ENCODE measurements at places on chromosomes 7 and 10. TPM values are rescaled to one million over a fixed set of nuclear protein-coding genes. Genes with fewer than 3 reads are reported as not detected.

- DNase-seq = no peak
- no peak overlapping the region for H3K4me3 ChIP-seq
- H3K27me3 ChIP-seq = no peaks in the 10 kb centered on the region
- H3K4me1 ChIP-seq = no peaks in the 10 kb centered on the region
- no peak overlapping the region for H3K27ac ChIP-seq
- H3K36me3 ChIP-seq = no peaks in the 10 kb centered on the region
Measured at GRCh38 chr10:22599636-22600228, 114.6 kb downstream of the PIP4K2A start.

DNA sequence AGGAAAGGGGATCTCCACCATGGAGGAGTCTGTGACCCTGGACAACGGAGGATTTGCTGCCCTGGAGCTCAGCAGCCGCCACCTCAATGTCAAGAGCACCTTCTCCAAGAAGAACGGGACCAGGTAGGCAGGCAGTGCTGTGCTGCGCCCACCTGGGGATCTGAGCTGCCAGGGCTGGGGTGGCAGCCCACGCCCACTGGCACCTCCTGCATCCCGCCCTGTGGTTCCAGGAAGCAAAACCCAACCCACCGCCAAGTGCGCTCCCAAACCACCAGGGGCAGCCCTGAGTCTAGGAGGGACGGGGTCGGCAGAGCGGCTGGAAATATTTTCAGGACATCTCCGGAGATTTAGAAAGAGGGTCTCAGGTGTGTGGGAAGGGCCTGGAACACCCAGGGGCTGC is 440.3 kb upstream of the FOXK1 start:
- H3K4me1 ChIP-seq = no peaks in the 10 kb centered on the region
- no peaks in the 10 kb centered on the region for H3K27me3 ChIP-seq
- DNase-seq = no peak
- H3K4me3 ChIP-seq = no peak overlapping the region

Gene WDFY4
- total RNA-seq = 2.3 TPM

Gene TACC2
- total RNA-seq = 99.4 TPM

Gene SPDYE6
- total RNA-seq = not detected

Gene SH3PXD2A
- 30.5 TPM for total RNA-seq

GRCh38 chr7:106523482-106523881 is 137.5 kb downstream of the CCDC71L start:
- no peaks in the 10 kb centered on the region for H3K4me1 ChIP-seq
- H3K4me3 ChIP-seq = no peak overlapping the region
- H3K36me3 ChIP-seq = no peaks in the 10 kb centered on the region
- DNase-seq = no peak
- H3K27ac ChIP-seq = no peak overlapping the region

- DNase-seq = peak; percentile 78
- H3K4me1 ChIP-seq = peaks cover 63% of the 10 kb centered on the region
- no peaks in the 10 kb centered on the region for H3K27me3 ChIP-seq
- peak overlapping the region; percentile 36 for H3K27ac ChIP-seq
- no peaks in the 10 kb centered on the region for H3K36me3 ChIP-seq
Measured at GRCh38 chr10:128852449-128852848, 614.6 kb upstream of the MGMT start.

DNA sequence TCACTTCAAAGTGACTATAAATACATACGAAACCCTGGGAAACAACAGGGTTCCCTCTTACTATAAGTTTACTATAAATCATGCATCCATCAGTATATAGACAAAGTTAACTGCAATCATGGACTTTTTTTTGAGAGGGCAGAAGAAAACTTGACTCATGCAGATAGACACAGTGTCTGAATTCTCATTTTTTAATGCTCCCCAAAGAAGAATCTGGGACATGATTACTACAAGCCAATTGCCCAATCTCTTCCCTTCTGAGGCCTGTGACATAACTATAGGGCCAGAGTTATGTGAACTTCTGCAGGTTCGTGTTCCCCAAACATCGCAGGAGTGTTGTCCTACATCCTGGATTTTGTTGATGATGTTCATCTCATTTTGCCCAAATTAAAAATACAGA is 376.5 kb downstream of the KCNMA1 start:
- peaks cover 19% of the 10 kb centered on the region for H3K4me1 ChIP-seq
- no peaks in the 10 kb centered on the region for H3K36me3 ChIP-seq
- no peaks in the 10 kb centered on the region for H3K27me3 ChIP-seq
- DNase-seq = no peak
- no peak overlapping the region for H3K4me3 ChIP-seq
- no peak overlapping the region for H3K27ac ChIP-seq

- no peaks in the 10 kb centered on the region for H3K27me3 ChIP-seq
- H3K36me3 ChIP-seq = peaks cover 6% of the 10 kb centered on the region
- peaks cover 97% of the 10 kb centered on the region for H3K4me1 ChIP-seq
- H3K4me3 ChIP-seq = peak overlapping the region; percentile 5
Measured at GRCh38 chr10:69335063-69335587, 56.8 kb downstream of the HK1 start.

Gene SFTPA1
- 7.1 TPM for total RNA-seq

DNA sequence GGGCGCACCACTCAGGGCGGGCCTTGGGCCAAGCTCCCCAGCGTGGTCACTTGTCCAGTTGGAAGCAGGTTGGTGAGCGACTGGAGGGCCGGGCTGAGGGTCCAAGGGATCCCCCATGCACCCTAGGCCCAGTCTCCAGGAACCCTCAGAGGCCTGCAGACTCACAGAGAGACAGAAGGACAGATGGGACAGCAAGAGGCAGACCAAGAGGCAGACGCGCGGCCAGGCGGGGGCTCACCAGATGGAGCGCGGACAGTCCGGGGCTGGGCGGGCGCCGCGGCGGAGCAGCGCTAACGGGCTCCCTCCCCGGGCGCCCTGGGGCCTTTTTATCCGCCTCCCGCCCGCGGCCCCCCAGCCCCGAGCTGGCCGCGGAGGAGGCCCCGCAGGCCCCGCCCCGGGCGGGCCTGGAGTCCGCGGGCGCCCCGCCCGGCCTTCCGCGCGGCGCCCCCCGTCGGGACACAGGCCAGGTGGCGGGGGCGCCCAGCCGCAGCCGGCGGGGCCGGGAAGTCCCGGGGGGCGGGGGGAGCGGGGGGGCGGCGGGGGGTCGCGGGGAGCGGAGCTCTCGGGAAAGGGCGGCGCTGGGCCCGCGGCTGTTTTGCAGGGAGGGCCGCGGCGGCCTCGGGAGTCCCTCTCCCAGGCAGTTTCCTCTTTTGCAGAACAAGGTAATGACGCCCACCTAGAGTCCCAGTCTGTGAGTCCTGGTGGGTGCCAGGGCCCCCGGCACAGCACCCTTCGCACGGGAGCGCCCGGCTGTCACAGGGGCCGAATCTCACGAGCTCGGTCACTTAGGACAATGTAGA is at the start of gene LOXL4:
Gene LOXL4 (minus strand): TSS at position 301 of the 800 bp plus-strand sequence. CDS start 5,175 bp downstream, outside the sequence.
- DNase-seq = no peak
- H3K4me1 ChIP-seq = peaks cover 22% of the 10 kb centered on the region
- peak within 1 kb of the TSS; percentile 62 for H3K4me3 ChIP-seq
- H3K27ac ChIP-seq = peak within 1 kb of the TSS; percentile 89
- no peaks in the 10 kb centered on the region for H3K27me3 ChIP-seq

Gene GSTO2
- 0.99 TPM for total RNA-seq

- peaks cover 27% of the 10 kb centered on the region for H3K36me3 ChIP-seq
- no peaks in the 10 kb centered on the region for H3K4me1 ChIP-seq
- no peak for DNase-seq
- no peak overlapping the region for H3K4me3 ChIP-seq
- H3K27me3 ChIP-seq = no peaks in the 10 kb centered on the region
Measured at GRCh38 chr10:127374901-127375300, 174.2 kb upstream of the NPS start.

Gene OR2A5
- not detected for total RNA-seq

DNA sequence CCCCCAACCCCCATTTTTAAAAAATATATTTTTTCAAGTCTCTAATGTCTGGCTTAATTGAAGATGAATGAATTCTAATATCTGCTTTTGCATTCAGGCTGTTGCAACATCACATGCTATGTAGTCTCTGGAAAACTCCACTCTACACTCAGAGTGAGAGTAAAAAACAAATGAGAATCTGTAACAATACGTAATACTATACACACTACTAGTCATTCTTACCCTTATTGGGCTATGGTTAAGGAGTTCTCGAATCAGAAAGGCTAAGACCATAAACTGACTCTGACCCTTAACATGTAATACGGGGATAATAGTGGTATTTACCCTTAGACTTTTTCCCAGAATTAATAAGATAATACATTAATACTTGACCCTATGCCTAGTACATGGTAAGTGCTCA is 42.9 kb upstream of the TMEM168 start:
- peaks cover 30% of the 10 kb centered on the region for H3K36me3 ChIP-seq
- H3K27me3 ChIP-seq = no peaks in the 10 kb centered on the region
- DNase-seq = no peak
- H3K4me3 ChIP-seq = no peak overlapping the region
- no peak overlapping the region for H3K27ac ChIP-seq
- H3K4me1 ChIP-seq = no peaks in the 10 kb centered on the region

DNA sequence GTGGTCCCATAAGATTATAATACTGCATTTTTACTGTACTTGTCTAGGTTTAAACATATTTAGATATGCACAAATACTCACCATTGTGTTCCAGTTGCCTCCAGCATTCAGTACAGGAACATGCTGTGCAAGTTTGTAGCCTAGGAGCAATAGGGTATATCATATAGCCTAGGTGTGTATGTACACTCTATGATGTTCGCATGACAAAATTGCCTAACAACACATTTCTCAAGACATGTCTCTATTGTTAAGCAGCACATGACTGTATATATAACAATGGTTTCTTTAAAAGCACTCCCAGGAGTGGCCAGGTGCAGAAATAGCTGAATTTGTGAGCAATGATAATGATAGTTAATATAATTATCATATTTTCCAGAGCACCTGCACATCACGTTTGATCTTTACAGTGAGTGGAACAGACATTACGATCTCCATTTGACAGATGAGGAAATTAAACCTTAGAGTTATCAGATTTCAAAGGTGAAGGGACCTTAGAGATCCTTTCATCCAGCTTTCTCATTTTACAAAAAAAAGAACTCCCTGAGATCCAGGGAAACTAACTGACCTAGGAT is 99.2 kb upstream of the PDCD4 start:
- H3K4me1 ChIP-seq = peaks cover 9% of the 10 kb centered on the region
- H3K27me3 ChIP-seq = no peaks in the 10 kb centered on the region
- no peak overlapping the region for H3K4me3 ChIP-seq

DNA sequence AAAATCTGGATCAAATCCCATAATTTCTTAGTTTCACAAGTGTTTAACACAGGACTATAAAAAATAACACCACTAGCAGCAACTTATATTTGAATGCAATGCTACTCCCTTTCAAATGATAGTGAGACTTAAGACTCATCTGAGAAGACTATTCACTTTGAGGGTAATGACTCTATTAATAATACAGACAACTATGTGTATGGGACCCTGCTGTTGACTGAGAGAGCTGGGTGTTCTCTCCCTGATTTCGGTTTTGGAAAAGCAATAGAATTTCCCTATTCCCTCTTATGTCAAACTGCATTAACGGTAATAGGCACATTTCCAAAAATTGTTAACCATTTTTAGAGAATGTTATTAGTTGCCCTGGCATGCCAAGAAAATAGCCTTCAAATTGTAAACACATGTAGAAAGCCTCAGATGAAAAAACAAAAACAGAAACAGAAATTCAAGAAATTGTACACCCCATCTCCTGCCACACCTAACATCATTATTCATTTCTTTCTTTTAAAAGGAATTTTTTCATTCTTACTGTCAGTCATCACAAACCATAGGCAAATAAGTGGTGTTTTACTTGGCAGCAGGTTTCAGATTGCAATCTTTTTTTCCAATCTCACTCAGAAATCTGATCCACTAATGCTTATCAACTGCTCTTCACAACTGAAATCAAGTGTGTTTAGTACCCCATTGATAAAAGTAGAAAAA is 153.7 kb downstream of the TFPI2 start:
- no peaks in the 10 kb centered on the region for H3K4me1 ChIP-seq
- H3K36me3 ChIP-seq = no peaks in the 10 kb centered on the region
- no peak for DNase-seq
- H3K27ac ChIP-seq = no peak overlapping the region

Gene SUN3
- not detected for total RNA-seq

DNA sequence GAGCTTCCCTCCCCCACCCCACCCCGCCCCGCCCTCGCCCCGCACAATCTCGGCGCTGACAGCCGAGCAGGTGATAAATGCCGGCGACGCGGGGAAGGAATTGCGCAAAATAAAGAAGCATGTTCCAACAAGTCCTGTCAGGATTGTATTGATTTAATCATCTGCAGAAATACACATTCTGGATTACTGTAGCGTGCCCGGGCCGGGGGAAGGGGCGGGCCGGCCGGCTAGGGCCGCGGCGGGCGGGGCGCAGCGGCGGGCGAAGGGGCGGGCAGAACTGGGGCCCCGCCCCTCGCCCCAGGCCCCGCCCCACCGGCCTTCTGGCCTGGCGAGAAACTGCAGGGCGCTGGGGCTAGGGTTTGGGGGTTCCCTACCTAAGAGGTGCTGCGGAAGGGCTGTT is 88.9 kb upstream of the PAX2 start:
- no peaks in the 10 kb centered on the region for H3K36me3 ChIP-seq
- H3K4me3 ChIP-seq = peak overlapping the region; percentile 27
- H3K27ac ChIP-seq = no peak overlapping the region
- peaks cover 42% of the 10 kb centered on the region for H3K4me1 ChIP-seq

- no peaks in the 10 kb centered on the region for H3K4me1 ChIP-seq
- no peak overlapping the region for H3K4me3 ChIP-seq
- no peak overlapping the region for H3K27ac ChIP-seq
- H3K27me3 ChIP-seq = no peaks in the 10 kb centered on the region
Measured at GRCh38 chr7:3117488-3118231, 74.0 kb upstream of the CARD11 start.

- no peak overlapping the region for H3K4me3 ChIP-seq
- H3K4me1 ChIP-seq = no peaks in the 10 kb centered on the region
- H3K36me3 ChIP-seq = no peaks in the 10 kb centered on the region
- H3K27ac ChIP-seq = no peak overlapping the region
- DNase-seq = no peak
Measured at GRCh38 chr7:47202146-47202783, 379.6 kb downstream of the TNS3 start.

GRCh38 chr10:87845624-87845998 is 17.7 kb downstream of the KLLN start:
- H3K27ac ChIP-seq = no peak overlapping the region
- H3K27me3 ChIP-seq = no peaks in the 10 kb centered on the region
- H3K36me3 ChIP-seq = no peaks in the 10 kb centered on the region

DNA sequence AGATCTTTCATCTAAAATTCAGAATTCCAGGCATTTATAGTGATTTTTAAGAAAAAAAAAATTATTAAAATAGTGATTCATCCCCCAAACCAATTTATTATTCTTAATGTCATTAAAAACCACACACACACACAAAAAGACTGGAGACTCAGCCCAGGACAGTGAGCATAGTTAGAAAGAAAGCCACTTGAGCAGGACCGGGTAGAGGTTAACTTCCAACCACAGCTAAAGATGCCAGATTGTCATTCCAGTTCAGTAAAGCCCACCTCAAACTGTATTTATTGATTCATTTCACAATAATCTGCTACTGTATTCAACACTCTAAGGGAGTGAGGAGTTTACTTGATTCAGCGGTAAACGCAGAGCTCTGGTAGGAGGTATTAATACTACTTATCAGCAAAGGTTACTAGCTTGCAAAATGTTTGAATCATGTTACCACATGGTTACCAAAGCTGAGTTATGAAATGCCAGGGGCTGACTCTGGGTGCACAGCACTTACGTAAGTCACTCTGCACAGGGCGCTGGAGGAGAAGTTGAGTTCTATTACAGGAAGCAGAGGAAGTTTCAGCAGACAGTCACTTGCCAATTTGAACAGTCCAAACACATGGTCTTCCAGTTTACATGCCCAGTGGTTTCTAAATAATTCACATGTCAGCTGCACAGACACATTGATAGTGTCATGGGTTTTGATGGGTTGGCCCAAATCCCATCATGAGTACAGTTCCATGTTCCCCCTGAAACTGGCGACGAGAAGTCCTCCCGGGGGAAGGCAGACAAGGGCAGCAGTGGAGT is 64.6 kb downstream of the KLF6 start:
- peaks cover 14% of the 10 kb centered on the region for H3K4me1 ChIP-seq
- DNase-seq = peak; percentile 86
- H3K4me3 ChIP-seq = no peak overlapping the region
- no peaks in the 10 kb centered on the region for H3K36me3 ChIP-seq
- no peak overlapping the region for H3K27ac ChIP-seq
- no peaks in the 10 kb centered on the region for H3K27me3 ChIP-seq
